ENCODE measurements at places on chromosomes 4 and X.

DNA sequence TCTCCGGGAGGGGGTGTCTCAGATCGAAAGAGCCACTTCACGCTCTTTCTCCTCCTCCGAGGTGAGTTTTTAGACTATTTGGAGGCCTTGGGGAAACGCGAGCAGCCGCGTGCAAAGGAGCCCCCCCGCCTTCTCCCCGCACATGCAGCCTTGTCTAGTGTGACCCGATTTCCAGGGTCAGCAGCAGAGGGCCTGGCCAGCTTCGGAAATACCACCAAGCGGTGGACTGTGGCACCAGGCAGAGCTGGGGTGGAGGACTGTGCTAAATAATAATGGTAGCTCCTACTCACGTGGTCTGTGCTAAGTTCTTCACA, 79.3 kb upstream of the BCOR start:
- no peak for DNase-seq

DNA sequence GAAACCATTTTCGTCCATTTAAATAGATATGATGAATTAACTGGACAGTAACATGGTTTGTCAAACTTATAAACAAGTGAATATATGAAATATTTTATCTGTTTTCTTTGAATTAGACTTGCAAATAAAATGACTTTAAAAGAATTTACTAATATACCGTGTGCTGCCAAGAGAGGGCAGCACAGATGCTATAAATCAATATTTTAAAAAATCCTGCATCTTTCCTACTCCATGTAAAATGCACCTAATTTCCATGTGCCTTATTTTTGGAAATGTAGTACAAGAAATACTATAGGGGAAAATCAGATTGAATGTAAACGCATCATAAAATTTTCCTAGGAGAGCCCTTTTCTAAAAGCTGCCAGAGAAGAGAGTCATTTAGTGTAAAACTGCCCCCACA, 62.2 kb downstream of the PRKX start:
- no peak for DNase-seq

GRCh38 chrX:68286076-68286475, 147.2 kb downstream of the OPHN1 start:
- no peak for DNase-seq

GRCh38 chr4:72987741-72988729, 81.5 kb downstream of the COX18 start:
- no peak for DNase-seq

DNA sequence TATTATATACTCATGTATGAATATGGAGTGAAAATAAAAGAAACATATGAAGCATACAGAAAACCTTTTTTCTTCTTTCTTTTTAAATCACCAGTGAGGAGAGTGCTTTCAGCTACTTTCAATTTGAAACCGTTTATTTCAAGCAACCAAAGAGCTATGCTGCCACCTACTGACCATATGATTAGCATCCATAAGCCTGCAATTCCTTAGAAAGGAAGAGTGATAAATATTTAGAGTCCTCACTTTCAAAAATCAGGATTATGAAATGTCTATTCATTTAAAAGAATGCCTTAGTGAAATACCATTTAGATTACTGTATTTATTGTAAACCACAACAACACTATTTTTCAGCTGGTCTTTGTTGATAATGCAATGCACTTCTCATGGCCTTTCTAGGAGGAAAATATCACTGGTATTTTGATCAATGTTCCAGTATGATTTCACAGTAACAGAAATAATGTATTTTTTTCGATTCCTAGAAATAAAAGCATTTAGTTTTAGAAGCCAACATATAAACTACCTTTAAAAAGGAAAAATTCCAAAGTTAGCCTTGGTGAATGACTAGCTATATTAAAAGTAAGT, 667.6 kb downstream of the PCDH18 start:
- DNase-seq, result no peak

GRCh38 chr4:62015043-62015739, 815.1 kb downstream of the ADGRL3 start:
- DNase-seq, result no peak

DNA sequence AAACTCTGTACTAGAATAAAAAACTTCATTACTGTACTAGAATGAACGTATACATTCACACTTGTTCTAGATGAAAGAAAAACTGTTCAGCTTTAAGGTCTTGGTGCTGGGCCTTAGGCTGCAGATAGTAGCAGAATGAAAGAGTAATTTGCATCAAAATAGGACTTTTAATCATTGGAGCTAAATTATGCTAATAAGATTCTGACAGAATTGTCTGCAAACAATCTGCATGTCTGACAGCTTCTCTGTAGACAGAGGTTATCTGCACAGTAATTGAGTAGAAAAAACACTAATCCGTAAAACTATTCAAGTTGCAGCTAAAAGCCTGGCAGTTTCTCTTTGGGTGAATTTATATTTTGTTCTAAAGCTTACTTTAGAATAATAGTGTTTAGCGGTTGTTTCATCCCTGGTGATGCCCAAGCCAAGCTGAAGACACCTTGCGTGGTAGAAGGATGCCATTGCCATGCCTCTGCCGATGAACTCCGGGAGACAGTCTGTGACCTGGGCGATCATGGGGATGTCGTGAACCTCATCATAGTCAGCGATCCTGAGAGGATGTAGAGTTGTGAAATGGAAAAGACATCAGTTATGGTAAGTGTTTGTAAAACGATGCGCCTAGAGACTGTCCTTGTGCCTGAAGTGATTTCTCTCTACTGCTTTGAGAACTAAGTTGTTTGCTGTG, 25.3 kb downstream of the LRP2BP start:
- DNase-seq, result no peak

- no peak for DNase-seq
These were observed 41.1 kb downstream of the PPP3CA start for GRCh38 chr4:101306225-101306624.

DNA sequence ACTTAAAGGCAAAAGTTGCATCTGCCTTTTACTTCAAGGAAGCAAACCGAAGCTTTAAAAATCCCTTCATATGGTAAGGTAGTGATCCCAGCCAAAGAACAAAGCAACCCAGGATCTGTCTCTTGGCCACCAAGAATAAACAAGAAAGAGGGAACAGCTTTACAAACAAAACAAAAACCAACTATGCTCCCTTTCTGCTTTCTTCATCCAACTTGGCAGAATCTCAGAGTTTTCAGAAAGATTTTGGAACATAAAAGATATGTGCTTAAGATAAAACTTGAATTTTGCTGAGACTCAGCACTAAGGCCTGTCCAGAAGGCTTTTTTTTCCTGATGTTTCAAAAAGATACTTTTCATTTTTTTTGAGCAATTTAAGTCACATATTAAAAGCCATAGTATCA, 94.0 kb downstream of the COL4A6 start:
- no peak for DNase-seq

GRCh38 chr4:123616951-123617461, 220.4 kb downstream of the SPRY1 start:
- DNase-seq, result no peak

- DNase-seq, result no peak
These were observed 82.8 kb downstream of the PHOX2B start for GRCh38 chr4:41665636-41666207.

DNA sequence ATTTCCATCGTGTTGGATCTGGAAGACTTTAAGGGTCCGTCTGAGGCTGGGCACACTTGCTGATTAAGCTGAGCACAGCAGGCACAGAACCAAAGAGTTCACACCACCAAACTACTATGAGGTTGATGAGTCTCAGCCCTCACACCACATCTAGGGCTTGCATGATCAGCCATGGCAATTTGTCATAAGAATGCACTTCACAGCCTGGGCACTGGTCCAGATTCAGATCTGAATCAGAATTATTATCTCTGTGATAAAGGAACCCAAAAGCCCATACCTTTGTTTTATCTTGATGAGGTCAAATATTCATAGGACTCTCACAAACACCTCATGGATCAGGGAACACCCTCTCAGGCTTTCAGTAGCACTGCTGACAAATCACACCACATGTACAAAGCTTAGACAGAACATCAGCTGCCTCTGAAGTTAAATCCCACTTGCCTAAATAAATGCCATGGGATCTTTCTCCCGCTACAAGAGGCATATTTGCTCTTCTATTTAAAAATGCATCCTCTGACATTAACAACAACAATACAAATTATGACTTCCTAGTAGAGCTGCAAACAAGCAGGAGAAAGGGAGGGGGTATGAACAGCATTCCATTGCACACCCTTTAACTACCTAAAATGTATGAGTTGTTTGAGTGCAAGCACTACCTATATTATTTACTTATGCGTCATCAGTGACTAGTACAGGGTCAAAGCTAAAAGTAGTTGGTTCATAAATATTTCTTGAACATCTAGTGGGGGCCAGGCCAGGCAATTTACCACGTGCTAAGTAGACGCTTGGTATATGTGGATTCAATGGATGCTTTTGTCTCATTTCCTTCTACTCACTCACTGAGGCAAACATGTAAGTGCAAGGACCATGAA, 186.3 kb upstream of the FGF13 start:
- DNase-seq, result no peak

- no peak for DNase-seq
These were observed 98.2 kb downstream of the AFF1 start for GRCh38 chr4:87032884-87033533.

- DNase-seq, result no peak
These were observed 541 bp downstream of the AIMP1 start for GRCh38 chr4:106316773-106317409.

- DNase-seq, result no peak
These were observed 31.8 kb downstream of the SERTM2 start for GRCh38 chrX:111543212-111543741.

DNA sequence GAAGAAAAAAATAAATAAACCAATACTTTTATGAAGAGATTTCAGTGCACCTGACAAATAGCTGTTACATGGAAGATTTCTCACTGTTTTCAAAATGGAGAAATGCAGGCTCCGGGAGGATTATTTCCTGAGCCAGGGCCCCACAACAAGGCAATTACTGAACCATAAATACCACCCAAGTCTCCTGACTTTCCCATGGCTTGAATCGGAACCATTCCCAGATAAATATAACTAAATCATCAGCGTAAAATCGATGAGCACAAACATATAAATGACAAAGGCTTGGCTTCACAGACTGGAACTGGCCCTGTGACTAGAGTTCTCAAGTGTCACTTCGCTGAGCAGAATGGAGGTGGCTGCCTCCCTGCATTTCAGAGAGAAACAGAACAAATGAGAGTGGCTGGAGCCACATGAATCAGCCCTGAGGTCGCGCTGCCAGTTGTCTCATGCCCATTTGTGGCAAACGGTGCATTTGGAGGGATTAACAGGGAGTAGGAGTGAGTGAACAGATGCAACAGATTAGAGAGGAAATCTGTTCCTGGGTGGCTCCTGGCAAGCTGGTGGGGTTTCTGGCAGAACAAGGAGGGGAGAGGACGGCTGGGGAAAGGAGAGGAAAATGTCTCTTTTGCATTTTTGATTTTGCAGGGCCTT, 57.3 kb upstream of the STIM2 start:
- no peak for DNase-seq

GRCh38 chrX:24424948-24425347, 40.1 kb upstream of the PDK3 start:
- no peak for DNase-seq

GRCh38 chr4:75046226-75046625, 113.3 kb downstream of the PARM1 start:
- DNase-seq, result no peak

DNA sequence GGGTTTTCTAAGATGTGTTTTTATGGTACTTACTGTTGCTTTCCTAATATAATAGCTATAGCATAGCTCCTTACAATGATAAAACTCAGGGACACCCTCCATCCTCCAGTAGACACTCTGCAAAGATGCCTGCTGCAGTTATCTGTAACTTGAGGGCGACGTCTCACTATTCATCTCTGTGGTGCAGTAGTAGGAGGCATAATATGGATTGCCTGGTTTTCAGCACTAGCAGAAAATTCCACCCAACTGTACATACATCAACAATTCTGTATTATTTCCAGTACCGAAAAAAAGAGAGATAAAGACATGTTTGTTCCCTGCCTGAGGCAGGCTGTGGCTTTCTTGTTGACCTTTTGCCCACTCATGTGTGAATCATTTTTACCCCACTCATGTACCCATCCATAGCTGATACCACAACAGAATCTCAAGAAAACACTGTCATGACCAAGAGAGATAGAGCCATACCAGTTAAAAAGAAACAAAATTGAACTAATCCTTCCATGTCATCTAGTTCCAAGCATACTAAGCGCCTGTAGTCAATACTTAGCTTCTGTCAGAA, 220.1 kb downstream of the RAB28 start:
- no peak for DNase-seq

DNA sequence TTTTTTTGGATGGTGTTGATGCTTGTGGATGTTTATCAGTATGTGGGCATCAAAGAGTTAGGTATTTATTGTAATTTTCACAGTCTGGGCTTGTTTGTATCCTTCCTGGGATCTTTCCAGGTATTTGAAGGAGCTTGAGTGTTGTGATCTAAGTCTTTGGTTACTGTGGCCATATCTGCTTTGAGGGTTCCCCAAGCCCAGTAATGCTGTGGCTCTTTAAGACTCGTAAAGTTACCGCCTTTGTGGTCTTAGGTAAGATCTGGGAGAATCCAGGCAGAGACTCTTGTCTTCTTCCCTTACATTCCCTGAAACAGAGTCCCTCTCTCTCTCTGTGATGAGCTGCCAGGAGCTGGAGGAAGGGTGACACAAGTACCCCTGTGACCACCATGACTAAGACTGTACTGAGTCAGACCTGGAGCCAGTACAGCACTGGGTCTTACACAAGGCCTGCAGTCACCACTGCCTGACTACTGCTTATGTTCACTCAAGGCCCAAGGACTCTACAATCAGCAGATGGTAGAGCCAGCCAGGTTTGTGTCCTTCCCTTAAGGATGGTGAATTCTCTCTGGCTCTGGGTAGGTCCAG, 62.2 kb downstream of the FMR1NB start:
- no peak for DNase-seq

- no peak for DNase-seq
These were observed 12.7 kb downstream of the MSANTD1 start for GRCh38 chr4:3261411-3262207.

DNA sequence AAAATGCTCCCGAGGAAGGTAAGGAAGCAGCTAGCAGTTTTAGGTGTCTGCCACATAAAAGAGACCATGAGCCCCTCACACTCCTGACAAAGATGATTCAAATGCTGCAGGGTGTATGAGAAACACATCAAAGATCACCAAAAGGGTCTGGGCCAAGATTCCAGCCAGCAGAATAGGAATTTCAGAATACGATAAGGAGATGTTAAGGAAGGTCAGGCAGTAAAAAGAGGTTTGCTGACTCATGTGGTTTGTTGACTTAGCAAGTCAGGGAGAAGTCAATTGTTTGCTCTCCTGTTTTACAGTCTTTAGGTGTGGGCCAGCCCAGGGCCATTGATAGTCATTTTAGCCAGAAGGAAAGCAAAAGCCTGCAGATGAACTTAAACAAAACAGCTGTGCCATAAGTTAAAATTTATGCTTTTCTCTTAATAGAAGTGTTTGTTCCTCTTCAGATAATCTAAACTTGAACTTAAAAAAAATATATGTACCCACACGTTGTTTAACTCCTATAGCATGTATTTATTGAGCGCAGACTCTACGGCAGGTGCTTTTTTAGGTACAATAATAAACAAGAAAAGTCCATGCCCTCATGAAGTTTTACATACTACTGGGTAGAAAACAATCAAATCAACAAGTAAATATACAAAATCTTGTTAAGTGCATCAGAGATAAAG, 115.6 kb downstream of the CAMK2D start:
- DNase-seq, result no peak

GRCh38 chrX:130228871-130229270, 39.8 kb downstream of the ZNF280C start:
- DNase-seq, result no peak

GRCh38 chr4:179751669-179752068, 2309.4 kb upstream of the AGA start:
- DNase-seq, result no peak

Measured in activated gamma-delta T cell (primary cell).